ENCODE measurements at places on chromosomes 11 and 22.

- DNase-seq = no peak
These were observed 53.2 kb downstream of the SHISAL1 start for GRCh38 chr22:44259366-44260215.

DNA sequence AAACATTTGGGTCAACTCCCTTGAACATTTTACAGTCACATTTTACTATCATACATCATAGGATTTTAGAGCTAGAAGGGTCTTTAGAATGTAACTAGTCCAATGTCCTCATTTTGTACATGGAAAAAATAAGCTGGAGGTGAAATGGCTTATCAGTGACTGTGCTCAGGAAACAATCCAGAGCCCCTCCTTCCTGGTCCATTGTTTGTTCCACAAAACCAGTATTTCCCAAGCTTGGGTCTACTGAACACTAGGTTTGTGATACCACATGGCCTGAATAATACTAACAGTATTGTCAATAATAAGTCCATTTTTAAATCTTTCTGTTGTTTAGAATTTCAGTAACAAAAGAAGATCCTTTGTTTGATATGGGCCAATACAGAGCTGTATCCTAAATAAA lies 27.1 kb downstream of the PDGFD start:
- no peak for DNase-seq

GRCh38 chr22:49583886-49584505 lies 243.7 kb downstream of the BRD1 start:
- no peak for DNase-seq

GRCh38 chr11:64848826-64849597 lies 4.6 kb upstream of the CDC42BPG start:
- DNase-seq = peak; percentile 26

DNA sequence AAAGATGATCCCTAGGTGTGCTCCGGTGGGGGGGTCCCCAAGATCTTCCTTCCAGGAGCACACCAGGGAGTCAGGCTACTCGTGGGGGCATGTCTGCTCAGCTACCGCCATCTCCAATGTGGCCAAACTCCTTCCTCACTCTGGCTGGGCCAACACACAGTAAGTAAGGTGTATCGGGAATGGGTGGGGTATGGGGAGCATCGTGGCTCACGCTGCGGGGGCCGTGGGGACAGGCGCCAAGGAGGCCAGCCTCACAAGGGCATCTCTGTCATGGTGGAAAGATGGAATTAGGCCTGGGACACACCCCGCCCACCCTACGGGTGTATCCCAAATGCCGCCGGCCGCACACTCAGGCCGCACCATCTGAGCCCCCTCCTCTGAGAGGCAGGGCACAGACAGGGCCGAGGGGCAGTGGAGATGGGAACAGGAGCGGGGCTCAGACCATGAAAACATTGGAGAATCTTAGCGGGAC lies 8.3 kb downstream of the IGF2 start:
- DNase-seq = no peak

- DNase-seq = peak; percentile 43
These were observed 19.2 kb downstream of the FAM168A start for GRCh38 chr11:73578592-73579185.

DNA sequence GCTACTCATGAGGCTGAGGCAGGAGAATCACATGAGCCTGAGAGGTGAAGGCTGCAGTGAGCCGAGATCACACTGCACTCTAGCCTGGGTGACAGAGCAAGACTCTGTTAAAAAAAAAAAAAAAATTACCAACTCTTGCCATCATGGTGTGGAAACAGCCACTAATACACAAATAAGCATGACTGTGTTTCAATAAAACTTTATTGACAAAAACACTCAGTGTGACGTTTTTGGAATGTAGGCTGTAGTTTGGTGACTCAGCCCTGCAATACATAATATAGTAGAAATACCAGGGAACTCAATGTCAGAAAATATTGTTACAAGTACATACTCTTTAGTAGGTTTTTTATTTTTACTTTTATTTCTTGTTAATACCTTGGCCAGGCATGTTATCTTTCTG lies 207.1 kb downstream of the CASP12 start:
- no peak for DNase-seq

GRCh38 chr11:133070021-133070713 lies 462.1 kb downstream of the OPCML start:
- no peak for DNase-seq

- DNase-seq = no peak
These were observed 84.1 kb downstream of the DGCR2 start for GRCh38 chr22:19038164-19038546.

GRCh38 chr22:23110190-23110921 lies 31.4 kb downstream of the RSPH14 start:
- DNase-seq = no peak

GRCh38 chr22:26725012-26725676 lies 67.8 kb downstream of the MIAT start:
- DNase-seq = peak; percentile 33

- DNase-seq = no peak
These were observed 2.2 kb downstream of the OR51E2 start for GRCh38 chr11:4695442-4695841.

DNA sequence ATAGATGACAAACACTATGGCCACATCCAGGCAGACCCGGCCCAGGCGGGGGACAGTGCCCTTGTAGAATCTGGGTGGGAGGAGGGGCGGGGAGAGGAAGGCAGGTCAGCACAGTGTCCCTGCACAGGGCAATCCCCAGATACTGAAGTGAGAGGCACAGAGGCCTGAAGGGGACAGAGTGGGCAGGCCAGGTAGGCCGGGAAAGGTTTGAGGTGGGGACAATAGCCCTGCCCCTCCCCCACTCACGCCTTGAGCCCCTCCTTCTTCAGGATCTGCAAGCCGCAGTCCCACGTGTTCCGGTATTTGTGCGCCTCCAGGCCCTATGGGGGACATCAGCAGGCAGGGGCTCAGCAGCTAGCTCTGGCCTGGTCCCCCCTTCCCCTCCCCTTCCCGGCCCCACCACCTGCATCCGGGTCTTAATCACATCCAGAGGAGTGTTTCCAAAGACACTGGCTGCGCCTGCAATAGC lies 2.3 kb downstream of the SLC25A1 start:
- DNase-seq = no peak

GRCh38 chr11:76252631-76253070 lies 46.3 kb upstream of the WNT11 start:
- DNase-seq = no peak

GRCh38 chr22:36928786-36929535 lies 15.5 kb downstream of the CSF2RB start:
- DNase-seq = no peak

DNA sequence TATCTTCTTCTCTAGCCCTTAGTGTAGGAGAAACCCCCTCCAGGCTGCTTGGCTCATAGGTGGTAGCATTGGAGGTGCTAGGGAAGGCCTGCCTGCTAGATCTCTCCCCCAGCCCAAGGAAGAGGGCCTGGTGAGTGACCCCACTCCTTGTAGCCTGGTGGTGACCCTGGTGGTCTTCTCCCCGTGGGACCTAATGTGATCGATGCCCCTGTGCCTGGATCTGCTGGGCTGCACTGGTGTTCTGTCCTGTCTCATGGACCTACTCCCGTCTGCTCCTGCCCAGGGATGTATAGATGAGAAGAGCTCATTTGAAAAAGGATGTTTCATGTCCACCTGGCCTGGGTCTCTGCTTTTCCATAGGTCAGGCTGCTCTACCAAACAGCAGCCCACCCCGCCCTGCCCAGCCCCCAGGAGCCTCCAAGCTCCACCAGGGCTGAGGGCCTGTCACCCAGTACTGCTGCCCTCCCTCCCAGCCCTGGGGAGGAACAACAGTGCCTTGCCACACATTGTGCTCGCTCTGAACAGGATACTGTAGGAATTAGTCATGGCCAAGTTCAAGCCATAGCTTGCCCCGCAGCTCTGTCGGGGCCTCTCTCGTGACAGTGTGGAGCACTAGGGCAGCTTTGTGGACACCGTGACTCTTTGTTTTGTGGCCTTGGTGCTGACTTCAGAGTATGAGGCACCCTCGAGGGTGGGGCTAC lies 19.7 kb downstream of the SLC37A2 start:
- DNase-seq = peak; percentile 30
